Kasumi-1 (cell line): ENCODE measurements at places on chromosomes 3 and 15.

DNA sequence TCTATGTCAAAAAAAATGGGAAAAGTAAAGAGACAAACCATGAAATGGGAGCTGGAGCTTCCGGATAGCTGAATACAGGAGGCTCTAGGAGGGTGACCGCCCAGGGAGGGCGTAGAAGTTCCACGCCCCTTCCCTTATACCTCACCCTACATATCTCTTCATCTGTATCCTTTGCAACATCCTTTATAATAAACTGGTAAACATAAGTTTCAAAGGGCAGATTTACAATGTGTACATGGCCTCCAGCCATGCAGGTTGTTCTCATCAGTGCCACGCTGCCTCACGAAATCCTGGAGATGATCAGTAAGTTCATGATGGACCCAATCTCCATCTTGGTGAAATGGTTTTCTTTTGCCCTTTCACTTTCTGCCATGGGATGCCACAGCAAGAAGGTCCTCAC, 121.8 kb downstream of the OSBPL10 start:
- DNase-seq: no peak

DNA sequence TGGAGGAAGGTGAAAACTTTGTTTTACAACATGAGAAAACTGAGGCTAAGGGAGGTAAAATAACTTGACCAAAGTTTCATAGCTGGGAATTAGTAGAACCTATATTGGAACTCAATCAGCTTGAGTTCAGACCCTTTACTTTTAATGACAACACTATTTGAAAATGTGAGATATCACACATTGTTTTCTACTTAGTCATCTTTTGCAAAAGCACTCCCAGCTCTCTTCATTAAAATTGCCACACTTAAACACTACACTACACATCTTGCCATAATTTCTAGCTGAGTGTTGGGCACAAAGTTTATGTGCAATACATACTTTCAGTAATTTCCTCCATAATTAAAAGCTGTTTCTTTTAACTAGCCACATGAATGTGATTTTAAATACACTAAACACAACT, 230.4 kb upstream of the DCBLD2 start:
- no peak for DNase-seq

GRCh38 chr3:123096731-123097130, 29.9 kb downstream of the PDIA5 start:
- no peak for DNase-seq

DNA sequence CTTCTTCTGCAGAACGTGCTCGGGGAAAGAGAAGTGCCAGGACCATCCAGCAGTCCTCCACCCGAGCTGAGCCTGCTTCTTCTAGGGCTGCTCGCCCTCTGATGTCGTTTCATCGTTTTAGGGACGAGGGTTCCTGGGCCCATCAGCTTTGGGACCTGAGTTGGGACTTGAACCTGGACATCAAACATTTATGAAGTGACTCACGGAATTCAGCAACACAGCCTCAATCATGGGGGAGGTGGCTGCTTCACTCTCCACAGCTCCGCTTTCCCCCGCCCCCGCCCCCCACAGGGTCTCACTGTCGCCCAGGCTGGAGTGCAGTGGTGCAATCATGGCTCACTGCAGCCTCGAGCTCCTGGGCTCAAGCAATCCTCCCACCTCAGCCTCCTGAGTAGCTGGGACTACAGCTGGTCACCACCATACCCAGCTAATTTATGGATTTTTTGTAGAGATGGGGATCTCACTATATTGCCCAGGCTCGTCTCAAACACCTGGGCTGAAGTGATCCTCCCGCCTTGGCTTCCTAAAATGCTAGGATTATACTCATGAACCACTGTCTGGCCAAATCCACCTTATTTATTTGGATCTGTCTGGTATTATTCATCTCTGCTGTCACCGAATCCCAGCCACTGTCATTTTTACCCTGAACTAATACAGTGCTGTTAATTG, 725 bp upstream of the SCAMP2 start:
- peak; percentile 53 for DNase-seq

GRCh38 chr15:46301826-46302225, 667.0 kb downstream of the SQOR start:
- DNase-seq: no peak

- no peak for DNase-seq
These were observed 116.0 kb downstream of the TBC1D5 start for GRCh38 chr3:17626395-17626794.

- DNase-seq: no peak
These were observed 95.7 kb downstream of the LRRC3B start for GRCh38 chr3:26718315-26718714.

- DNase-seq: peak; percentile 51
These were observed 127.9 kb downstream of the ST8SIA2 start for GRCh38 chr15:92521624-92522008.

DNA sequence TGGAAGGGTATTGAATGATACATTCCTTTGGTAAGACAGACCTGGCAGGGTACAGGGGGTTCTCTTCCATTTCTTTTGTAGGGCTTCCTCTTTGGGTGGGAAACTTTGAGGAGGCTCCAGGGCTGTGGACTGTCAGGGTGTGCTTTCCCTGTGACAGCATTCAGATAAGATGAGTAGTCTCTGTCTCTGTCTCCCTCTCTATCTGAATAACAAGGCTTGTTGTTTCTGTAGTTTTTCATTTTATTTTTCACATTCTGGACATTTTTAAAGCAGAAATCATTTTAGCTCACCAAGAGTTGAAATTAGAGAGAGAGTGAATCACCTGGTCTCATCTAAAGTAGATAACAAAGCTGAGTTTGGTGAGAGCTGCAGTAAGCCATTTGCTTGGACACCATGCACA, 100.8 kb upstream of the TPM1 start:
- DNase-seq: no peak

DNA sequence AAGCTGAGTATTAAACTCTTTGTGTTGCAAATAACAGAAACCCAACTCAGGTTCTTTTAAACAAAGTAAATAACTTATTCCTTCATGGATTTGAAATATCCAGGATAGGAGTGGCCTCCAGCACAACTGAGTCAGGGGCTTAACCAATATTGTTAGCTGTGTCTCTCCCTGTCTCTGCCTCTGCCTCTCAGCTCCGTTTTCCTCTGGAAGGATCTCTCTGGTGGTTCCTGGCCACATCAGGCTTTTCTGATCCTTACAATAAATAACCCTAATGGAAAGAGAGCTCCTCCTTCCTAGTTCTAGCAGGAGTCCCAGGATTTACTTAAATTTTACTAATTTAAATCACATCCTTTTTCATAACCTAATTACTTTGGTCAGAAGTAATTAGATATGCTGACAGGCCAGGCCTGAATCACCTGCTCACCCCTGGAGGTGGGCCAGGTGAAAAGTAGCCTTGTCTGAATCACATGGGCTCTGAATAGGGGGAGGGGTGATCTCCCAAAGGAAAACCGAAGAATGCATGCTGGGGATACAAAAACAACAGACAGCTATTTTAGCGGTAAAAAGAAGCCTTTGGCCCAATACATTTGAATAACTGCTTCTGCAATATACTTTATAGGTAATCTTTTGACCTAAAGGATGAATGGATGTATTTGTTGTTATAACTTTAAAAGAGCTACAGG, 75.4 kb downstream of the REC114 start:
- no peak for DNase-seq

- no peak for DNase-seq
These were observed 37.5 kb upstream of the C3orf38 start for GRCh38 chr3:88112289-88112688.

GRCh38 chr3:149763565-149764195, 11.4 kb upstream of the COMMD2 start:
- DNase-seq: no peak

DNA sequence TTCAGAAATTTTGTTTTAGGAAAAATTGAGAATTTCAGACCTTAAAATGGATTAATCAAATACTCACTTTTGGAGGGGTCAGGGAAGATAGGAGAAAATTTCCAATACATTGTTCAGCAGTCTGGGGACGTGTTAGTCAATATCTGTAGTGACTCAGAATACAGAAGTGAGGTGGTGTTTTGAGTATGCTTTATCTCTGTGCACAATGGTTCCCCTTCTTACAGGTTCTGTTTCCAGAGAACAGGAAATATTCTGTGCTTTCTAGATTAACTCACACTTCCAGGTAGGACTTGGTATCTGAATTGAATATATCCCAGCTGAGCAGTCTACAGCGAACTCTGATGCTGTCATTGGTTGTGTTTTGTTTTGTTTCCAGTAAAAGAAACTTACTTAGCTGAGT, 30.7 kb upstream of the CCDC54 start:
- DNase-seq: peak; percentile 7

- no peak for DNase-seq
These were observed 50.9 kb downstream of the MYL3 start for GRCh38 chr3:46812237-46812791.

DNA sequence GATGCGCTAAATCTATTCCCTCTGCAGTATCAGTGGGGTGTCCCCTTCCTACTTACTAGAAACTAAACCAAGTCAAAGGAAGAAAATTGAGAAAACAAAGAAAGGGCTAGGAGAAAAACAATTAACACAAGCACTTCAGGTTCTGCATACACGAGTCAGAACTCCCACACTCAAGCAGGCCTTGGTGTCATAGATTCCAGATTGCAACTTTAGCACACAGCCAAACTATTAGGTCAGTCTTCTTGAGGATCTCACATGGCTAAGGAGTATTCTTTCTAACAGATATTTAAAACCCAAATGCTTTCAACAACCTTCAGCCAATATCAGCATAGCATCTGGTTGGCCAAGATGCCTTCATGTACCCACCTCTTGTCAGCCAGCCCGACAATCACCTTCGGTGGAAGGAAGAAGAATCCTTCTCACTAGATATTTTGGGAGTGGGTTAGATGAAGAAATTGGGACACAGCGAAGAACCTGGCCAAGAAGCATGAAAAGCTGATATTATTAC, 340.0 kb downstream of the VPS13C start:
- DNase-seq: no peak

GRCh38 chr15:42092398-42093318, 1.7 kb downstream of the PLA2G4D start:
- no peak for DNase-seq

- no peak for DNase-seq
These were observed 39.6 kb downstream of the ATP13A3 start for GRCh38 chr3:194447161-194447560.

DNA sequence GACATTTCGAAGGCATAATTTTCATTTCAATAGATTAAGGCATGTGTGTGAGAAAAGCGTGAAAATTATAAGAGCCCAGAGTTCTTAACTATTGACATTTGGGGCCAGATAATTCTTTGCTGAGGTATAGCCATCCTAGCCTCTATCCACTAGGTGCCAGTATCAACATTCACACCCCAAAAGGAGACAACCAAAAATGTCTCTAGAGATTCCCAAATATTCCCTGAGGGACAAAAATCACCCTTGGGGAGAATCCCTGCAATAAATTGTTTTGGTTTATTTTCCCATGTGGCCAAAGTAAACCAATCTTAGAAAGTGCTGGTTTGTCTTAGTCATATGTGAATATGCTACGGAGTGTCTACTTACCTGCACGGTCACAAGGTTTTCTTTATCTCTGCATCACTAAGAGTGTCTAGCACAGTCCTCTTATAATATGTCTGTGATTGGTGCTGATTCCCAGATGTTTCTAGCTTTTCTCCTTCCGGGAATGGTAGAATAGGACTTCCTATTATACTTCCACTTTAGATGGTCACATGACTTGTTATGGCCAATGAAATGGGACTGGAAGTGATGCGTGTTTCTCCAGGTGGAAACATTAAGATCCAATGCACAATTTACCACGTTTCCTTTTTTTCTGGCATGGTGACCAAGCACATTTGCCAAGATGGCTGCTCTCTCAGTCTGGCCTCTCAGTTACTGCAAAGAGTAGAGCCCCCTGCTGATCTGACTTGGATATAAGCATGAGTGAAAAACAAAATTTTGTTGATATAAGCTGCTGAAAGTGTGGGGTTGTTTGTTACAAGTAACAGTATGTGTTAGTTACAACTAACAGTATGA, 8.0 kb upstream of the KBTBD8 start:
- peak; percentile 17 for DNase-seq

DNA sequence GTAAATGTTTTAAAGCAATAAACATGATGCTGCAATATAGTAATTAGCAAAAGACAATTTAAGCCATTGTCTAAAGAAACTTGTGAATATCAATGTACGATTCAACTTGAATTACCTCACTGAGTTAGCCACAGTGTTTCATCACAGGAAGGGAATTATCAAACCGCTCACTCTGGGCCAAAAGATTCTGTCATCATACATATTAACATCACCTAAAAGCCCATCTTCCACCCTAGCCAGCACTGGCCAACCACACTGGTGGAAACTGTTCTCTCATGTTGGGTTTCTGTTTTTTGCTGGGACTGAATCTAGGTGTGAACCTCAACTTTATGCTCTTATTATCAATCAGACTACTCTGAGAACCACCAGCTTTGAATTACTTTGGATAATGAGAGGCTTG, 497.7 kb upstream of the THBS1 start:
- DNase-seq: no peak

- no peak for DNase-seq
These were observed 205.8 kb downstream of the ALCAM start for GRCh38 chr3:105572501-105572900.

DNA sequence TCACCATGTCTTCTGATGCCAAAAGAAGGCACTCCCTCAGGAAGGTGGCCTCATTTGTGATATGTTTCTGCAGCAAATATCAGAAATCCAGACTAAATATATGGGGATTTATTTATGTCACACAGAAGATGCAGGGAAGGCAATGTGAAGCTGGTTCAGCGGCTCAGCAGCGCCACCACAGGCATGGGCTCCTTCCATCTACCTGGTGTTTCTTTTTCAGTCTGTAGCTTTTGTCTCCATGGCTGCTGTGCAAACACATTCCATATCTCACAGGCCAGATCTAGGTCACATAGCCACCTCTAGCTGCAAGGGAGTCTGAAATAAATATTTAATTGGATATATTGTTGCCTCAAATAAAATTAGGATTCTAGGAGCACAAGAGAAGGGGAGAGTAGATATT, 502.1 kb upstream of the IL12A start:
- no peak for DNase-seq

DNA sequence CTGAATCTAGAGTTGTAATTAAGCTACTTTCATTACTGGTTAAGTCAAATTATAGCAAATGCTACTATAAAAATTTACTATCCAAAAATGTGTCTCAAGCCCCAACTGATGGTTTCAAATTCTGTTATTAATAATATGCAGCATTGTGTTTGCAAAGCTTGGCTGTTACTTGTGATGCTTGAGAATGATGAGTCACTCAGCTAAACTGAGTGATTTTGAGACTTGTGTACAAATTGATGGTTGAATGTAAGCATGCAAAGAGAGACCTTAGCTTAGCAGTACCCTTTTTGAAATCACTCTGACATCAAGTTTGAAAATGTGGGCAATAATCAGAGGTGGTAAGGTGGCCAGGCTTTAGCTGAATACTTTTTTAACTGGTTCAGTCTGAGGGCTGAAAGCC, 27.6 kb downstream of the OPA1 start:
- DNase-seq: no peak

GRCh38 chr3:135304378-135304777, 509.3 kb downstream of the EPHB1 start:
- DNase-seq: no peak
